Hematopoietic multipotent progenitor cell (in vitro differentiated cells): ENCODE measurements at places on chromosomes 4 and X.

GRCh38 chrX:37781814-37782213 lies 2.0 kb downstream of the CYBB start:
- no peak for DNase-seq

- DNase-seq: no peak
These were observed 575 bp downstream of the RCHY1 start for GRCh38 chr4:75513526-75514130.

DNA sequence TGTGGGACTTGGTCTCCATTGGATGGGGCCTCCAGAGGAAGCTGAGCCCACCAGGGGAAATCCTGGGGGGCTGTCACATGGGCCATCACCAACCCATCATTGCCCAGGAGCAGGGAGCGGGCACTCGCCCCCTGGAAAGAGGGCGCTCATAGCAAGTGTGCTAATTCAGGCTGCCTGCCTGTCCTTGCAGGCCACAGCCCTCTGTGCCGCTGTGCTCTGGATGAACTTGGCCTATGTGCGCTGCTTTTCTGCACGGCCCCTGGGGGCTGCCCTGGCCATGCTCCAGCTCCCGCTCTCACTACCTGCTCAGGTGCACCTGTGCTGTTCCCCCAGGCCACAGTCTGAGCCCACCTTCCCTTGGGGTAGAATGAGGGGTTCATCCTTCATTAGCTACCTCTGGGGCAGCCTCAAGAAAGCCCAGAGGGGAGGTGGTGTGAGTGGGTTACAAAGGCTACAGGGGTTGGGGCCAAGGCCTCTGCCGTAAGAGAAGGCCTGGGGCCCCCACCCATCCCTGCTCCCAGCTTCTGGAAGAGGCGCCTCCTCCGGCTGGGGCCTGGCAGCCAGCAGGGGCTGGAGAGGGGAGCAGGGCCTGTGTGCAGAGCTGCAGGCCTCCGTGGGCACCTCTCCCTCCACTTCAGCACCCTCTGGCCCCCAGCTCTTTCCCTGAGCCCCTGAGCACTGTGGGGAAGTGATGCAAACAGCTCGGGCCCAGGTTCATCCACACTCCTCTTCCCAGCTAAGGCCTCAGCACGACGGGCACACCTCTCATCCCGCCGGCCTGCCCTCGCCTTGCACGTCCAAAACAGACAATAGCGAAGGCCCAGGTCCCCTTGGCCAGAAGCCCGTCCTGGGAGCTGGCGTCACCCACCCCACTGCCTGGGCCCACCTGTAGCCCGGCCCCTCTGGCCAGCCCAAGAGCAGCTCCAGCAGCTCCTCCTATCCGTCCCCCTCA lies 8.9 kb downstream of the CFAP99 start:
- no peak for DNase-seq

DNA sequence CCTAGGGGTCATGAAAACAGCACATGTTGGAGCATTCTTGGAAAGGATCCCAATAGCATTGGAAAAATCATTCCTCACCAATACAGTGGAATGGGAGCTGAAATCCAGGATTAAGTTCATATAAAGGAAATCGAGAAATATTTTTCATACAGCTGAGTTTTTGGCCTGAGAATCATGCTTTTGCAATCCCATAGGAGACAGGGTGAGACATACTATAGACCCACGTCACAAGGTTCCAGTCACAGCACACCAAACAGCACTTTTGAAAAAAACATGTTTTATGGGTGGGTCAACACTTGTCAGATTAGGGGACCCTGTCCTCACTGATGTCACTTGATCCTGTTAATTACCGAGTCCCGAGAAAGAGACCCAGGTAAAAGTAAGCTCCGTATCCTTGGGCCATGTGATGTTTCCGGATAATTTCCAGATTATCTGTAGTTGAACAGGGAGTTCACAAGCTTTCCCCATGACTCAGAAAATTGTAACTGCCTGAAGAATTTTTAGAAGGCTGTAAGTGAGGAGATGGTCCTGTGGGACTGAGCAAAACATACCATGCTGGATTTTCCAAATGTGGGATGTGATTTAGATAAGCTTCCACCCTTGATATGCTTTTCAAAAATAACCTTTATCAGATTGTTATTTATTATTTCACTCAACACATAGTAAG lies 80.9 kb upstream of the TLR3 start:
- DNase-seq: no peak

DNA sequence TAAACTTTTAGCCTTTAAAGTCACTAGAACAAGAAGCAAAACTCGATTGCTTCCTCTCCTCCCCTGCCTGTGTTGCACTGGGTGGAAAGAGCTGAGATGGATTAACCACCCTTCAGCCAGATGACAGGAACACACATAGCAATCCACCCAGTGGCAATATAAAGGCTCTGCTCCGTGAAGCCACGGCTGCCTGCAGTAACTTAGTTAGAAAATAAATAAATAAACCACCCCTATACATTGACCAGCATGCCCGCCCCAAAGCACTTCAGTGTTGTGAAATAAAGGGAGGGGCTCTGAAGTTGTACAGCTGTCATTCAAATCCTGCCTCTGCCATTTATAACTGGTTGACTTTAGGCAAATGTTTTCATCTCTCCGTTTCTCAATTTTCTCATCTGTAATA lies 217.1 kb upstream of the LDB2 start:
- DNase-seq: no peak

DNA sequence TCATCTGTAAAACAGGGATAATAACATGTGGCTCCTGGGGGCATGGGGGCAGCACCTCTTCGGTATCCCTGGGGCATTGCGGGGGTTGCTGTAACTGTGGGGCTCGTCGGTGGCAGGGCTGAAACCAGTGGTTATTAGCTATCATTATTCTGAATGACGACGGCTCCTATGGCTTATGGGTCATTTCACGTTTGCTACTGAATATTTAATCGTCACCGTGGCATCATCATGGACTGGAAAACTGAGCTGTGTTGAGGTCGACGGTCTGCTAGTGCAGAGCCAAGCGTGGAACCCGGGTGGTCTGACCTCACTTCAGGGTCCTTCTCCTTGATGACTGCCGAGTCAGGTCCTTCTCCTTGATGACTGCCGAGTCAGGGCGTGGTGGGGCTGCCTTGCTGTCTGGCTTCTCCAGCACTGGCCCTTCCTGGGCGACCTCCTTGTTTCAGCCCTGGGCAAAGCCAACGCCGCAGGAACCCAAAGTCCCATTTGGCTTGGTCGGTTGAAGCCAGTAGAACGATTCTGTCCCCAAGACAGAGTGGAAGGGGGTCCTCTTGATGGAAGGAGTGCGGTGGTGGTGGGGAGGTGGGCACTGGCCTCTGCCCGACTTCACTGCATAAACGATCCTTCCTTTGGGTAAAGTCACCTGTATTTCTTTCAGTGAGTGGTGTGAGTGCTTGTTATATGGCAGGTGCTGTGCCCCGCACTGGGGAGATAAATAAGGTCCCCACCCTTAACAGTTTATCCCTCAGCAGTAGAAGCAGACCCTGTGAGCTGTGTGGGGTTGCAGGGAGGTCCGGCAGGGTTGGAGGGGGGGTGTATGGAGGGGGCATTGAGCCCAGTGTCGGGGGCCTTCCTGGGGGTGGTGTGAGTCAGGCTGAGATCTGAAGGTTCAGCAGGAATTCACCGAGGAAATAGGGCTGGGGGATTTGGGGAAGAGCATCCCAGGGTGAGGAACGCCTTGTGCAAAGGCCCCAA lies 40.8 kb downstream of the PSAPL1 start:
- DNase-seq: no peak

GRCh38 chrX:41561045-41561444 lies 113.9 kb downstream of the NYX start:
- DNase-seq: peak; percentile 63
